ENCODE measurements at places on chromosomes 16 and 17.
A peak's percentile ranks its signal among the peaks of the same experiment; 100 is the strongest.

- no peak for DNase-seq
Measured at GRCh38 chr17:46160169-46160568, 33.1 kb downstream of the KANSL1 start.

GRCh38 chr17:81513753-81514488 lies 1.3 kb upstream of the ACTG1 start:
- DNase-seq = no peak

DNA sequence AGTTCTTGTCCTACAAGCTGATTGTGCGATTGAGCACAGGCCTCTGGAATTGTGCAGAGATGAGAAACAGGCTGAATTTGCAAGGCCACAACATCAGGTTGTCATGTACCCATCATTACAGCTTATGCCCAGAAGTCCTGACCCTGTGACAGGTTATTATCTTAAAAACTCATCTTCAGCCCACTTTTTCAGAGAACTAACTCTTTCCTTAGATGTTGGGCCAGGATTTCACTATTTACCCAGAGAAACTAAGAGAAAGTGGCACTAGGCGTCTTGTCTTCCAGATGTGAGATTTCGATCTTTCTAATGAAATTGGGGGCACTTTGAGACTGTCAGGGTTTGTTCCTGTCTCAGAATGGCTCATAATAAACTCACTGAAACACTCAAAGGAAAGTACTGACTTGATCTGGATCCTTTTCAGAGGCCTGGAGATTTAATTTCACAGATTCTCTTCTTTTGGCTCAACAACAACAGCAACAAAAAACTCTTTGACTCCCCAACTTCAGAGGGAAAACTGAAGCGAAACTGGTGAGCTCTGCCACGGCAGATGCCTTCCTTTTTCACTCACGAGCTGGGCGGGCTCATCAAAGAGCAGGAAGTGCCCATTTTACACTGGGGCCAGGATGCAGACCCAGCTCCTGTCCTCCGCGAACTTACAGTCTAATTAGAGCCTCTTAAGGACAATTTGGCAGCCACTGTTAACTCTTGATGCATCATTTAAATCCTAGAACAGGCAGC lies 17.7 kb upstream of the SLC12A3 start:
- DNase-seq = no peak

DNA sequence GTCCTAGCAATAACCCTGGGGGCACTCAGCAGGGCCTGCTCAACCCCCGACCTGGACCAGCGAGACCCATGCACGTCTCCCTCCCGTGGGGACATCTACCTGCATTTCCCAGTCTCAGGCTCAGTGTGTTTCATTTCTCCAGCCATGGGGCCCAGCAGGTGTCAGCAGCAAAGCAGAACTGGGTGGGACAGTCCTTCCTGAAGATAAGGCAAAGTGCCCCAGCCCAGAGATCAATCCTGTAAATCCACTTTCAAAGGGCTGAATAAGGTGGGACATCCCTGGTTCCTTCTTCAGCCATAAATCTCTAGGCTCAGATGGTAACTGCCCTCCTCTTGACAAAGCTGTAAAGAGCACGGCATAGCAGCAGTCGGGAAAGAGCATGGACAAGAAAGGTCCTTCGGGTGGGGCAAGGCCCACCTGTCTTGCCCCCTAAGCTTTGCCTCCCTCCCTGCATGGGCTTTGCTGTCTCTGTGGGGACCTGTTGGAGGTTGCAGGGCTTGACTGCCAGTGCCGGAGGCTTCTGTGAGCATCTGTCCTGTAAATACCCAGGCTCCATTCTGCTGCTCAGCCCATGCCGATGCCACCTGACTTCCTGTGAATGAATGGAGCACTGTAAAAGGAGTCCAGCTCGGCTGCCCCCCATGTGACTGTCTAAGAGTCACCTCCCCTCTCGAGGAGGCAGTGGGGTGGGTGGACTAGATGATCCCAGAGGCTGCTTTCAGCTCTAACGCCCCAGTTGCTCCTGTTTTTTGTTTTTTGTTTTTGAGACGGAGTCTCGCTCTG lies 84.8 kb upstream of the TBC1D3K start:
- DNase-seq = no peak

DNA sequence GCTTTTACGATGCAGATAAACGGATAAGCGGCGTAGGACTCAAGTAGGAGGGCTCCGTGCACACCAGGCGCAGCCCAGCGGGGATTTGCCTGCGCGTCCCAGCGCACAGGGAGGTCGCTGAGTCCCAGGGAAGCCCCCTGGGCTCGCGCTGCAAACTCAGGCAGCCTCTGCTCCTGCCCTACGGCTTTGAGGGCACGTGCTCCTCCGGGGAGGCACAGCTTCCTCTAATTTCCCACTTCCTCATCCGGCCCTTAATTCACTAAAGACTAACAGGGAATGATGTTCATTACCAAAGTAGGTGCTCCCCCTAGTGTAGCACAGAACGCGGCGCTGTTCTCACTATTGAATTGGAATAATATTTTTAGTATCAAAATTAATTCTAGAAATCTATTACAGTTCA lies 825.4 kb downstream of the KCNJ18 start:
- no peak for DNase-seq

GRCh38 chr16:8808613-8809353 lies 11.1 kb downstream of the PMM2 start:
- no peak for DNase-seq

GRCh38 chr17:81128774-81129173 lies 36.5 kb upstream of the PVALEF start:
- no peak for DNase-seq

GRCh38 chr17:7352910-7353635 lies 1.1 kb downstream of the KCTD11 start:
- no peak for DNase-seq

DNA sequence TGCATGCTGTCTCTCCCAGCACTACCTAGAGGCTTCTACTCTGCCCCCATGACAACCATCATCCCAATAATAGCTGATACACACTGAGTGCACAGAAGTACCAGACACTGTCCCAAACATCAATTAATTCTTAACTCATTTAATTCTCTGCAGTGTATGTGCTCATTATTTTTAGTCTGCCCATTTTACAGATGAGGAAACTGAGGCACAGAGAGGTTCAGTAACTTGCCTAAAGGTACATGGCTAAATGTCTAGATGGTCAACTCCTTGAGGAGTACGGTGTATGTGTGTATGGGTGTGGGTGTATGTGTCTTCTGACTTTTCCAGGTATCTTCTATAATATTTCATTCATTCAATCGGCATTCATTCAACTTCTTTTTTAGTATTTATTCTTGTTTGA lies 407.9 kb downstream of the SOX9 start:
- no peak for DNase-seq

DNA sequence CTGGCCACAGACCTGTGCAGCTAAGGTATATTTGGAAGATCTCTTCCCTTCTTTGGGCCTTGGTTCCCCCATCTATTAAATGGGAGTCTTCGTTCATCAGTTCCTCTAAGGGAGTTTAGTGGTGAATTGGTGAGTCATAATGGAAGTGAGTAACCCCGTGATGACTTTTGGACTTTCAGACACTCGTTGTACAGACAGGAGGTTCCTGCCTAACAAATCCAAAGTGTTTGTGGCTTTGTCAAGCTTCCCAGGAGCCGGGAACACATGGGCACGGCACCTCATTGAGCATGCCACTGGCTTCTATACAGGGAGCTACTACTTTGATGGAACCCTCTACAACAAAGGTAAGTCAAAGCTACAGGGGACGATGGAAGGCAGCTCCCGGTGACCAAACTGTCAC lies 40.4 kb downstream of the WSCD1 start:
- no peak for DNase-seq

DNA sequence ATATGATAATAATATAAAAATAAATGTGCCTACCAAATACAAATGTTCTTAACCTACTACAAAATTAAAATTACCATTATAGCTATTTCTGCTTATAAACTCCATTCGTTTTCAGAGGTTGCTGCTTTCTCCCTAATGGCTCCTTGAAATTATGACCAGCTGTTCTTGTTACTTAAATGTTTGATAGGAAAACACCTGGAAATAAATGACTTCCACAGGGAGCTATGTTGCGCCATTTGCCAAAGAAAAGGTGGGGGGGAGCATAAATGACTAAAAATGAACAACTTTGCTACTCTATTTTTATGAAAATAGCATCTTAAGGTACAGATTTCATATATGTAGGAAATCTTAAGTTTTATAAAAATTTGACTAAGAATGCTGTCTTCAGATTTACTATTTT lies 157.5 kb upstream of the MON1B start:
- DNase-seq = no peak

- DNase-seq = no peak
Measured at GRCh38 chr16:78744796-78745107, 645.3 kb downstream of the WWOX start.

DNA sequence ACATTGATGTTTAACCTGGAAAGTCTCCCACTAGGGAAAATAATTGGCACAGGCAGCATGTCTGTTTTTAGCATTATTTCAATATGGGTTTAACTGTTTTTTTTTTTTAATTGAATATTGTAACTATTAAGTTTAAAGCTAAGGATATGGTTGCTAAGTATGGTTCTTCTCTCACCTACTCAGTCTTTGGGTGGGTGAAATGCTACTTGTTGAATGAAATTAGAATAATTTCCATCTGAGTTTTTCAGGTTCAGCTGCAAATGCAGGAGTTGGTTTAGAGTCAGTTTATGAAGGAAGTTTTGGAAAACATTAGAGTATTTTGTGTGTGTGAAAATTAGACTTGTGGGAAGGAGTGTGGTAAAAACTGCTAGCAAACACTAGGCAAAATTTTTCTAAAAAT lies 93.5 kb downstream of the PRKCA start:
- DNase-seq = no peak

GRCh38 chr17:40343219-40344119 lies 21.1 kb downstream of the GJD3 start:
- DNase-seq = no peak

- no peak for DNase-seq
Measured at GRCh38 chr17:46833840-46834208, 15.3 kb upstream of the WNT3 start.

GRCh38 chr16:69084289-69084688 lies 21.2 kb upstream of the HAS3 start:
- no peak for DNase-seq

DNA sequence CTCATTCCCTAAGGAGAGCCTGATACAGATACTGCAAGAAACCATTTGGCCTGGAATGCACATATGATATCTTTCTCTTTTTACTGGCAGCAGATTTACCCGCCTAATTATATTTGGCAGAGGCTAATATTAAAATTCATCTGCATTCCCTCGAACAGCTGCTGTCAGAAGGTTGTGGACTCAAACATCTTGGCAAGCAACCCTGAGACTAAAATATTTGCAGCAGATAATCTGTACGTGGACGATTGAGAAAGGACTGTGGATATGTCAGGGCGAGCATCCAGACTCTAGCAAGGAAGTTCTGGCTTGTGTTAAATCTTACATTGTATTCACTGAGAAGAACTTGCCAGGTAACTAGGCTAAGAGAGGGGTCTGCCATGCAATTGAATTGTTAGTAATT lies 65.2 kb downstream of the SNX20 start:
- DNase-seq = no peak

GRCh38 chr17:32741381-32741780 lies 135.5 kb downstream of the MYO1D start:
- no peak for DNase-seq

- DNase-seq = no peak
Measured at GRCh38 chr17:65193305-65193704, 56.1 kb downstream of the RGS9 start.

DNA sequence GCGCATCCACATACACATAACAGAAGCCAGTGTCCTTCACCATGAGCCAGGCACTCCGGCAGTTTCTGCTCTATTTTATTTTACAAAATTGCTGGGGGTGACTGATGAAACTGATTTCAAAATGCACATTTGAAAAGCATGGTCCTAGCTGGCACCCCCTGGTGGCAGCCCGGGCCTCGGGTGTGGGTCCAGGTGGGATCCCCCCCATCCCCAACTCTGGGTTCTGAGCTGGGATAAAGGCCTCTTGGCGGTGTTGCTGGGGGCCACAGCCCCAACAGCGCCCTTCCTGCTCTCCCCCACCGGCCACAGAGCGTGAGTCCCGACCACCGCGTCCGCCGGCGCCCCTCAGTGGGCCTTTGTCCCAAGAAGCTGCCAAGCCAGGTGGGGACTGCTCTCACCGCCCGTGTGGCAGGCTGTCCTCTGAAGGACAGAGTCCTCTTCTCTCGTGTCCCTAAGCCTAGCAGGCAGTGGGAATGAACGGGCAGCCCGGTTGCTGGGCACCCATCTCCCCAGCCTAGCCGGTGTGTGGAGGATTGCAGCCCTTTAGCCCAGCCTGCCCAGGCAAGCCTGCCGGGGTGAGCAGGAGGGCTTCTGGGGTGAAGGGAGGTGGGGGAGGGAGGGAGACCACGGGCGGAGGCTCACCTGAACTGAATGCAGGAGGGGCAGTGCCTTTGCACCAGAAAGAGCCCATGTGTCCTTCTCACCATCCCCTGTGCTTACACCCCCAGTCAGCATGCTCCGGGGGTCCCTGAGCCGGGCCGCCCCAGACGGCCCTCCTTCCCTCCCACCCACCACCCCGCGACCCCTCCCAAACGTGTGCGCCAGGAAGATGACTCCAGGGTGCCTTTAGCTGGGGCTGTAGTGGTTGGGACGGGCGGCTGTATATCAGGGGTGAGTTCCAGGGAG lies 898 bp downstream of the SNAI3 start:
- DNase-seq = peak; percentile 87

DNA sequence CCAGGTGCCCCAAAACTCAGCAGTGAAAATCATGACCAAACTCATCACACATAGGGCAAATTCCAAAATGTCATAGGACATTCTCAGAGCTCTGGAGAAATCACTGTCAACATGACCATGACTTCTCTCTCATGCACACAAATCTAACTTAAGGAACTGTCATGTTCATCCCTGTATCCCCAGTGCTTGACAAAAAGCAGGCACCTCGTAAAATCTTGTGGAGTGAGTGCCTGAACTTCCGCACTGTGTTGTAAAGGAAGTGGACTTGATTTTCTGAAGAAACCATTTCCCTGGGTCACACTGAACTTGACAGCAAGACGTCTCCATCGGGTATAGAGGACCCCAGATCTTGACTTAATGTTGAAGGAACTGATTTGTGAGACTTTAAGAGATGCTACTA lies 2.8 kb downstream of the KRT37 start:
- DNase-seq = no peak

DNA sequence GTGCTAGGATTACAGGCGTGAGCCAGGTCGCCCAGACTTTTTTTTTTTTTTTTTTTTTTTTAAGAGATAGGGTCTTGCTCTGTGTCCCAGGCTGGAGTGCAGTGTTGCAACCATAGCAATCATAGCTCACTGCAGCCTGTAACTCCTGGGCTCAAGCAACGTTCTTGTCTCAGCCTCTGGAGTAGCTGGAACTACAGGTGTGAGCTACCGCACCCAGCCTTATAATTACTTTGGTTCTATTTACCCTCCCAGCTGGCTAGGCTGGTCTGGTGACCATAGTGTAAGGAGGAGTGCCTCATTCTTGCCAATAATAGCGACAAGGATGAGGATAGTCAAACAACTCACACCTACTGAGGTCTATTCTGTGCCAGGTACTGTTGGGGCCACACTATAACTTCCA lies 39.6 kb upstream of the USP7 start:
- no peak for DNase-seq

DNA sequence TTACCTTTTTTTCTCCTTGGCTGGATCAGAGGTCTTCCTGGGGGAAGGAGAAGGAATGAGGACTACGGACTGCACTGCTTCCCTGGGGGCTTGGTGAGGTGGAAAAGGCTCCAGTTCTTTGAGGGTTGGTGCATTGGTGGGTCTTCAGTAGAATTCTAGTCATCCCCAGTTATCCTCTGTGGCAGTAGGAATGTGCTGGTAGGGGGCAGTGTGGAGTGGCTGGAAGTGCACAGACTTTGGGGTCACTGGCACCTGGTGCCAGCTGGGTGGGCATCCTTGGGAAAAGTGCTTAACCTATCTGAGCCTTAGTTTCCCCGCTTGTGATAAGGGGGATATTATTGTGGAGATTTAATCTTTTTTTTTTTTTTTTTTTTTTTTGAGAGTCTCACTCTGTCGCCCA lies 6.3 kb downstream of the TAC4 start:
- no peak for DNase-seq

- DNase-seq = peak; percentile 39
Measured at GRCh38 chr16:3879258-3879886, 1.1 kb downstream of the CREBBP start.
